ENCODE measurements at places on chromosomes 3 and 15.
A peak's percentile ranks its signal among the peaks of the same experiment; 100 is the strongest.

DNA sequence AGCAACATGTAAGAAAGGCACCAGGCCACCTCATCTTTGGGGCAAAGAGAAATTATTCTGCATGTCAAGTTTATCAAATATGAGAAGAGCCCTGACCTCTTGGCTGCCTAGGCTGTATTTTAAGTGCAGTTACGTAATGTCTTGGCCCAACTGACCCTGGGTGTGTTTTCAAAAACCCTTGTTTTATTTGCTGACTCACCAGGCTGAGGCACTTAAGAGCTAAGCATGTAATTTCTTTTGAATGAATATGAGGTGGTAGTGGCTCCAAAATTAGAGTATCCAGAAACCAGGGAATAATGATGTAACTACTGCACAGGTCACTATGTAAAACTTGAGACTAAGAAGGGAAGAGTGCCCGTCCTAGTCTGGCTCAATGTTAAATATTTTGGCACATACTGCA, 24.3 kb downstream of the PGPEP1L start:
- no peak for DNase-seq

DNA sequence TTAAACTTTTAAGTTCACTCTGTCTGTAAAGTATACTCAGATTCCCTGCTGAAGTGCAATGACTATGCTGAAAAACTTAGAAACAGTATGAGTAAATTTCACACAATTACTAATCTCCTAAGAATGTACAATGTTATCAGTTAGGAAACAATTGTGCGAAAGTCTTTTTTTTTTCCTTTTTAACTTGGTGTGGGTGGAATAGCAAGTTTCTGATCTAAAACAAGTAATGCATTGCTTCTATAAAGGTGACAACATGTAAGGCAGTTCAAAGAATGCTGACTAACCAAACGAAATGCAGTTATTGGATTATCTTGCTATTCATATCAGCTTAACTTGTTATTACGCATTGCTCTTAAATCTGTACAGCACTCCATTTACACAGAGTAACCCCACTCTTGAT, 19.3 kb upstream of the SLC12A8 start:
- DNase-seq = no peak

DNA sequence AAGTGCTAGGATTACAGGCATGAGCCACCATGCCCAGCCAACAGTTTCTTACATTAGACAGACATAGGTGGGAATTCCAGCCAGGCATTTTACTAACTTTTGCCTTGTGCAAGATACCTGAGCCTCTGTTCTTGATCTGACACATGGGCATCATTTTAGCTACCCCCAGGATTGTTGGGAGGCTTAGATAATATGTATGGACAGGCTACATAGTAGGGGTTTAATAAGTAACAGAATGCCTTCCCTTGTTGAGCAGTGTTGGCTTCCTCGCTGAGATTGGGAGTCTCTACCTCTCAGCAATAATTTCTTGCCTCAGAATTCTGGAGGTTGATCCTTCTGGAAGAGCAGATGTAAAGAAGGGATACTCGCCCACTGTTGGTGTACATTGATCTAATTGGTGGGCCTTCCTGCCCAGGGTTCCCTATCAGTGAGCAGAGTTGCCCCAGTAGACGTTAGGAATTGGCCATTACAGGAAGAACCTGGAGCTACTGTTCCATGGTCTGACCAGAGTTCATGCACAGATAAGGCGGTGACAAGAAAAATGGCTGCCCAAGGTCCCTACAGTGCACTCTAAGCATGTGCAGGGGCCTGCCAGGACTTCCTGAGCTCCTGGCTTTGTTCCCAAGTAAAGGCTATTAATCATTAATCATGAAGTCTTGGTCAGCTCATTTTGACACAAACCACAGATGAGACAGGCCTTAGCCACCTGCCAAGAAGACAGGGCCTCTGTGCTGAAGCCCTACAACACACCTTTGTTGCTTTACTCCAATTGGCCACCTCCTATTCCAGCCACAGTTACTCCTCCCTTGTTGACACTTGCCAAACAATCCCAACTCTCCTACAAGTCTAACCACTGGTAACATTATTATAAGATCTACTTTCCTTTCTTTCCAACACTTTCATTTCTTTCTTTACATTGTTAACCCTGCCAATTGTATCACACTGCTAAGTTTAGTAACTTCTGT, 5.0 kb upstream of the IL17RE start:
- DNase-seq = no peak

DNA sequence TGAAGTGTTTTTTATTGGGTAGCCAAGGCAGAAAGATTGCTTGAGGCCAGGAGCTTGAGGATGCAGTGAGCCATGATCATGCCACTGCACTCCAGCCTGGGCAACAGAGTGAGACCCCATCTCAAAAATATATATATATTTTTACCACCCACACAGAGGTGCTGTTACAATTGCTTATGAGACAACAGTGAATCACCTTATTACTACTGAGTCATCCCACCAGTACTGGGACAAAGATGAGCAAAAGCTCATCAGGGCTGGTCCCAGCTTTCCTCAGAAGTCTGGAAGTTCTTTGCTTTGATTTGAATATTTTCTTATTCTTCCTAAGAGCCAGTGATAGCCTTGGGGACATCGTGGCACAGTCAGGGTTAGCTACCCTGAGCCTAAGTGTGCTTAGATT, 207.7 kb downstream of the SOX2 start:
- no peak for DNase-seq

DNA sequence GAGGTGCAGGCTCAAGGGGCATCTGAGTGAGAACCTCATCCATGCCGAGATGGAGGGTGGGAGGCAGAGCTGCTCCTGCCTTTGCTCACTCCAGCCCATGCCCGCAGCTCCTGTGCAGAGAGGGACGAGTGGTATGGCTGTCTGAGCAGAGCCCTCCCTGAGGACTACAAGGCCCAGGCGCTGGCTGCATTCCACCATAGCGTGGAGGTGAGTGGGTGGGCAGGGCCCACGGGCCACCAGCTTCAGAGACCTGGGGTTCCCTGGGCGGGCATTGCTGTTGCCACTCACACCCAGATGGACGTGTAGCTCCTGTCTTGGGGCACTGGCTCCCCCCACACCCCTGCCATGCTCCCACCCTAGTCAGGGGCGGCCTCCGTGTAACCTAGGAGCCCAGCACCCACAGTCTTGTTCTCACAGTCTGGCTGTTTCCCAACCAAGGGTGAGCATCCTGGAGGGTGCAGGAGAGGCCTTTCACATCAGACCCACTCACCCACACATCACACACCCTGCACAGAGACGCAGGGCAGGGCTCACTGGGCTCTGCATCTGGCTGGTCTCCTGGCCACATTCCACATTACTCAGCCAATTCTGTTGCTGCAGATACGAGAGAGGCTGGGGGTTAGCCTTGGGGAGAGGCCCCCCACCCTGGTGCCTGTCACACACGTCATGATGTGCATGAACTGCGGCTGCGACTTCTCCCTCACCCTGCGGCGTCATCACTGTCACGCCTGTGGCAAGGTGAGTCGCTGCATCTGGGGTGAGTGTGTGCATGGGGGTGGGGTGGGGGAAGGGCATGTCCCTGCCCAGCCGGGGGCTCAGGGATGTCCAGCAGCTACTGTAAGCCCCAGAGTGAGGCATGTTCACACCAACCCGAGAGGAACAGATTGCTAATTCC, 25.3 kb upstream of the NR2C2 start:
- no peak for DNase-seq

DNA sequence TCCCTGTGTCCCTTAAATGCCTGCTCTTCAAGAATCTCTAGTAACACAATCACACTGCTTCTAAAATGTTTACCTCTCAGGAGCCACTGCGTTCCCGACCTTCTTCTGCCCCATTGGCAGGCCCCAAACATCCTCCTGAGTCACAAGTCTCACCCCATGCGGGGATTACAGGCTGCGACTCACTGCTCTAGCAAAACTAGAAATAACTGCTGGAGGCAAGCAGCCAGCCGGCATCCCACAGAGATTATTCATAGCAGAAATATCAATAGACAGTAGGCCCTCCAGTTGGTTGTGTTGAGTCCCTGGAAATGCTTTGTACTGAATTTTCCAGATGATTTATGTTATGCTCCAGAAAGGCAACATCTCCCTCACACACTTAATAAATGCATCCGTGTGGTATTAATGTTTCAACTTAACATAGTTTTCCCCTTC, 64.8 kb downstream of the RFTN1 start:
- no peak for DNase-seq

DNA sequence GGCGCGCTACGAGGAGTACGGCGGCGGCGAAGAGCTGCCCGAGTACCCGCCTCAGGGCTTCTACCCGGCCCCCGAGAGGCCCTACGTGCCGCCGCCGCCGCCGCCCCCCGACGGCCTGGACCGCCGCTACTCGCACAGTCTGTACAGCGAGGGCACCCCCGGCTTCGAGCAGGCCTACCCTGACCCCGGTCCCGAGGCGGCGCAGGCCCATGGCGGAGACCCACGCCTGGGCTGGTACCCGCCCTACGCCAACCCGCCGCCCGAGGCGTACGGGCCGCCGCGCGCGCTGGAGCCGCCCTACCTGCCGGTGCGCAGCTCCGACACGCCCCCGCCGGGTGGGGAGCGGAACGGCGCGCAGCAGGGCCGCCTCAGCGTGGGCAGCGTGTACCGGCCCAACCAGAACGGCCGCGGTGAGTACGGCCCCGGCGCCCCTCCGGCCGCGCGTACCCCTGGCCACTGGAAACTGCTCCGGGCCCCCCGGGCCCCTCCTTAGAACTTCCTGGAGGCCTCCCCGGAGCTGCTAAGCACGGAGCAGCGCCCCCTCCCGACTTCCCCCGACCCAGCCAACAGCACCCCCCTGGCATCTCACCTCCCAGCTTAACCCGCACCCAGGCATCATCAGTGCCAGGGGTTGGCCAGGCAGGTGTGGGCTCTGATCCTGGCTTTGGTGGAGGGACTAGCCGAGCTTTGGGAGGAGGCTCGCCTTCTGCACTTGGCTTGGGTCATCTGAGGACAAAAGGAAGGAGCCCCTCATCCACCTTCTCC, 1.4 kb downstream of the LOXL1 start:
- peak; percentile 77 for DNase-seq

- DNase-seq = peak; percentile 27
These were observed 1.3 kb downstream of the SLC7A14 start for GRCh38 chr3:170584585-170585007.

DNA sequence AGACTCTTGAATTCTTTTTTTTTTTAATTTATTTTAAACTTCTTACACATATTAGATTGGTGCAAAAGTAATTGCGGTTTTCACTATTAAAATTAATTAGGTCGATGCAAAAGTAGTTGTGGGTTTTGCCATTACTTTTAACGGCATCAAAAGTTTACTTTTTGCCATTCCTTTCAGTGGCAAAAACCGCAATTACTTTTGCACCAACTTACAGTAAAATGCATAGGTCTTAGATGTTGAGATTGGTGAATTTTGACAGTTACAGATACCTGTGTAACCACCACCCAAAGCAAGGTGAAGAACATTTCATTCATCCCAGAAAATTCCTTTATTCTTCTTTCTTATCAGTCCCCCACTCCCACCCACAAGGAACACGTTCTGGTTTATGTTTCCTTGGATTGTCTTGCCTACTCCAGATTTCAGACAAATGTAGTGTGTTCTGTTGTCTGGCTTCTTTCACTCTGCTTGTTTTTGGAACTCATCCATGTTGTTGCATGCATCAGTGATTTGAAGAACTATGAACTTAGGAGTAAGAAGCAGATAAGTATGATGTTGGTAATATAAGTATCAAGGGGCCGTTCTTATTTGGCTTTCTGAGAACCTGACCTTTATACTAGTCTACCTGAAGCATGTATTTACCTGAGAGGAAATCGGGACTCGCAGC, 198.4 kb upstream of the UBE2E1 start:
- no peak for DNase-seq

- DNase-seq = no peak
These were observed at the start of gene P2RY14 for GRCh38 chr3:151278230-151278629. Gene P2RY14 (minus strand): TSS chr3:151278542. CDS start chr3:151214316, 64,226 bp downstream.

DNA sequence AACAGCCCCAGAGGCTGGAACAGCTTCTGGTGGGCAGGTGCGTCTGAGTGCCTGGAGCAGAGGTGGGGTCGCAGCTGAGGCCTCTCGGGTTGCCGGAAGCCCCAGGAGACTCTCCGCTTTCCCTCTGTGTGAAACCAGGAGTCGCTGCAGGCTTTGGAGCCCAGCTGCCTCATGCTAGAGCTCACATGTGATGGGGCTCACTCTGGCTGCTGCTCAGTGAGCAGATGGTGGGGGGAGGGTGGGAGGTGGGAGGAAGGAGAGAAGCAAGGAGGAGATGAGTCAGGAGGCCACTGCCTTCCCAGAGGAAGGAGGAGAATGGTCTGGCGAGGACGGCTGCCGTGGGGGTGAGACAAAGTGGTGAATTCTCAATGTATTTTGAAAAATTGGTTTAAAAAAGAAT, 290.1 kb upstream of the CHRNA7 start:
- DNase-seq = no peak

DNA sequence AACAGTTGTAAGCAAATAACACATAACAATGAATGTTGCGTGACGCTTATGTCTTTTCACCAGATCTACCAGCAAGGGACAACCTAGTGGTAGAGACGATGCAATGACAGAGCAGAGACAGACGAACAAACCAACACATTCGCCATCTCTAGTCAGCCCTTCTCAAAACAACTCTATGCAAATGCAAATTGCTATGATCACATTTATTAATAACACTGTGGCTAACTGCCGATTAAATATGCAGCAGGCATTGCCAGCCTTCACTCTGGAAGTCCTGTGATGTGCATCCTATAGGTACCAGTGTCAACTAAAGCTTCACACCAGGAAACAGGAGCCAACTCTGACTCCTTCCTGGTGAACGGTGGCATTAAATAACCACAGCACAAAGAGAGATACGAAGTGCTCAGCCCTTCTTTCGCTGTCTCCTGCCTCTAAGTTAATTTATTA, 94.2 kb downstream of the FOXP1 start:
- DNase-seq = no peak

- DNase-seq = no peak
These were observed 55.4 kb downstream of the ATP13A4 start for GRCh38 chr3:193499136-193499770.

DNA sequence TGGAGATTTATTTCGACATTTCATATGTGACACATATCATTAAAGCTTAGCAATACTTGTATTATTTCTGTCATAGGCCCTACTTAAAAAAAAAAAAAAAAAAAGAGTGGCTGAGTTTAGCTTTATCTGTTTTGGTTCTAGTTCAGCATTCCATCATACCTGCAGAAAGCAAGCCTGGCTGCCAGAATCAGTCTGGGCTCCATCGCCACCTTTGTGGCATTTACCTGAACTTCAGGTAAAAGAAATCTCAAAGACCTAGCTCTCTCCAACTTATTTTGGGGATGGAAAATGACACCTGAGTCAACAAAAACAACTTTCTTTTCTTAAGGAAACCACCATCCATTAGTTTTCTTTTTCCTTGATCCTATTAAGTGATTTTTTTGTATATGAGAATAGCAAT, 82.1 kb downstream of the NEK10 start:
- DNase-seq = no peak
